ENCODE measurements at places on chromosomes 4 and X.

- DNase-seq, result no peak
Measured at GRCh38 chrX:122219735-122220134, 964.3 kb upstream of the GRIA3 start.

DNA sequence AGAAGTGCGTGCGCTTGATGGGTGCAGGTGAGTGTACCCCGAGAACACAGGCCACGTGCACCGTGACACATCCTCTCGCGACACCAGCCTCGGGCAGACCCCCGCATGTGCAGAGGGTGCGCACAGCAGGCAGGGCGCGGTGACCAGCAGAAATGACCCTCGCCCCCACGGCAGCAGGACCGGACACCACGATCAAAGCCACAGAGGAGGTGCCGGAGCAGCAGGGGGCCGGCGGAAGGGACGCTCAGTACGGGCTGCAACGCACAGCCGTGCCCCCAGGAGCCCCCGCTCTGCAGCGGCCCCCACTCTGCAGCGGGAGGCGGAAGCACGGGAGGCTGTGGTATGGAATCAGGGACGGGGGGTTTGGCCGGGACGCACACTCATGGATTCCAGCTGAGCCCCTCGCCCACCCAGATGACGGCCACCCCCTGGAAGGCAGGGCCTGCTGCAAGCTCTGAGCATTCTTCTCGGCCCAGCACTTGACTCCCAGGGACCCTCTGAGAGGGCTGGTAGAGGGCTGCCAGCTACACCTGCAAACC is 17.1 kb downstream of the PPP2R3B start:
- DNase-seq, result no peak

DNA sequence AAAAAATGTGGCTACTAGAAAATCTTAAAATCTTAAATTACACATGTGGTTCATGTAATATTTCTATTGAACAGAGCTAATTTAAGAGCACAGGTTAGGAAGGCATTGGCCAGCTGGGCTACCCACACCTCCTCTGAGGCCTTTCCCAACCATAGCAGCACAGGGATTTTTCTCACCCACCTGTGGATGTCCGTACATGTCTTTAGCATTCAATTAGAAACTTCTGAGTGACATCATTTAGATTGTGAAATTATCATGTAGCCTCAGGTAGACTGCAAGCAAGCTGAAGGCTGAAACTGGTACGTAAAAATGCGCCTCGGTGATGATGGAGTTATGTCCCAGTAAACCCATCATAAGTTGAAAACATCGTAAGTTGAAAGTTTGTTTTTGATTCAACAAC is 31.2 kb downstream of the SCARB2 start:
- no peak for DNase-seq

DNA sequence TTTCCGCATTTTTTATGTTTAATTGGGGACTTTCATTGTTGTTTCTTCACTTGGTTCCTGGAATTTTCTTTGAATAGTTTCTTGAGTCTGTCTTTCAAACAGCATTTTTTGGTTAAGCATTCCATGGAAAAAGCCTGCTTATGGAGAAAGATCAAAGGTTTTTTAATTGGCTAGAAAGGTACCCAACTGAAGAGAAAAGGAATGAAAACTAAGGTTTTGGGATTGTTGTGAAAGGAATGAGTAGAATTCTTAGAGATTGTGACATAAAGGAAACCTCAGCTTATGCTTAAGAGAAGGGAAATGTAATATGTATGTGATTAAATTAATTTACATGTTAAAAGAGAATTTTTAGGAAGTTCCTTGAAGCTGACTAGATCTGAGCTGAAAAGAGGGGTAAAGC is 82.8 kb downstream of the CCKAR start:
- no peak for DNase-seq

- DNase-seq, result no peak
Measured at GRCh38 chrX:5449323-5449722, 779.3 kb downstream of the NLGN4X start.

GRCh38 chrX:113644426-113644825 is 803.8 kb upstream of the AMOT start:
- DNase-seq, result no peak

GRCh38 chr4:122588453-122589238 is 32.2 kb downstream of the IL21 start:
- no peak for DNase-seq

DNA sequence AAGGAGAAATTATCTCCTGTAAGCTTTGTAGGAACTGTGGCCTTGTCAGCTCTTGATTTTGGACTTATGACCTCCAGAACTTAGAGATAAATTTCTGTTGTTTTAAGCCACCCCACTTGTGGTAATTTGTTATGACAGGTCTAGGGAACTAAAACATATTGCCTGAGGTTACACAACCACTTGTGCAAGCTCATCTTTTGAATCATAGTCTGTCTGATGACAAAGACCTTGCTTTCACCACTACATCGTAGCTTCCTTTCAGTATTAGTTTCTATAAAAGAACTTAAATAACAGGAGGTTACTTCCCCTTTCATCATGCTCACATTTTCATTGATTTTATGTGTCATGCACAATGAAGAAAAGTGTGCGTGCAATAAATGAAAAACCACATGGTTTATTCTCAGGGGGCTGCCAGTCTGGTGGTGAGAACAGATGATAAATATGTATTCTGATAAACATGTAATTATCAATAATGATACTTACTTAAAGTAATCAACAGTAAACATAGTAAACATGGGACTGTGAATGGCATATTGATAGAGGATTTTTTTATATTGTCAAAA is 690.0 kb upstream of the HS3ST1 start:
- no peak for DNase-seq

DNA sequence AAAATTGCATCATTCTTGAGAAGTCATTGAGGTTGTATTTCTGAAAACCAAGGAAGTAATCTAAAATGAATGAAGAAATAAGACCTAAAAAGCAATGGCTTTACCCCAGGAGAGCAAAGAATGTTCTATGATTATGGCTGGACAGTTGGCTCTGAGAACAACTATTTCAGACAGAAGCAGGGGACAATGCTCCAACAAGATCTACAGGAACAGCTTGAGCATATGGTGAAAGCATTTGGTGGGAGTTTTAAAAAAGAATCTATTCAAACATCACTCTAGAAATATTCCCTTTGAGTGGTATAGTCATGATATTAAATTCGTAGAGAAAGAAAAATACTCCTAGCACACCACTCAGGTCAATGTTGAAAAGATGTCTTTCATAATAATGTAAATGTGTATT is 26.7 kb downstream of the DYNLT3 start:
- no peak for DNase-seq

- DNase-seq, result no peak
Measured at GRCh38 chrX:85828771-85829170, 218.6 kb downstream of the CHM start.

DNA sequence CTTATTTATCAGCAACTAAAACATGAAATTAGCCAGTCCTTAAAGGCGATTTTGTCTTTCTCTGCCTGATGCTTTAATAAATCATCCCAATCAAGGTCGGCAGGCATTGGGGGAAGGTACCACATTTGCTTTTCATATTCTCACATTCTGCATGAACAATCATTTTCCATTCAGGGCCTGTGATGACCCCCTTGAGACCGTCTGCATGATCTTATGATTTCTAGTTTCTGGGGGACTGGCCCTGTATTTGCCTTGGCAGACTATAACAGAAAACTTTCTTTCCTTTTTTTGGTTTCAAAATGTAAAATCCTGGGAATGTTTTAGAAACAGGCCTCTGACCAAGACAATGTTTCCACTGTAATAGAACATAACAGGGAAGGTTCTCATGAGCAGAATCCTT is 296.8 kb downstream of the IDS start:
- DNase-seq, result no peak

GRCh38 chr4:70624226-70624793 is 4.2 kb upstream of the ENAM start:
- no peak for DNase-seq

GRCh38 chr4:147640331-147640730 is 23.1 kb downstream of the TMEM184C start:
- DNase-seq, result no peak

- DNase-seq, result no peak
Measured at GRCh38 chr4:1376391-1376840, 29.4 kb downstream of the UVSSA start.

- DNase-seq, result no peak
Measured at GRCh38 chr4:180751009-180751408, 1492.2 kb upstream of the TENM3 start.

DNA sequence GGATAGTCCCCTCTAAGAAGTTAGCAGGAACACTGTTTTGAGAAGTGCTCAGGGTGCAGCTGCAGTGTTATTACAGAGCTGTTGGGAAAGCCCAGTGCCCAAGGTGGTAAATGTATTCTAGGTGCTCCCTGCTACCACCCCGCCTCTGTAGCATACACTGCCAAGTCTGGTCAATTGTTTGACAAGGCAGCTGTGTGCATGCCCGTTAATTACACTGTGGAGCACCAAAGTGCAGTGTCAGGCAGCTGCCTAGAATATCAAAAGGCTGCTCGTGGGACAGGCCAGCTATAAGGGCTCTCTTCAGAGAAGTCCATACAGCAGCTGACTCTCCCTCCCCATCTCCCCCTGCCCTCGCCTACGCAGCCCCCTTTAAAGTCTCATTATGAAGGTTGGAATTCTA is 99.9 kb upstream of the KLHL13 start:
- no peak for DNase-seq

GRCh38 chrX:129490330-129490729 is 33.0 kb downstream of the SMARCA1 start:
- no peak for DNase-seq

DNA sequence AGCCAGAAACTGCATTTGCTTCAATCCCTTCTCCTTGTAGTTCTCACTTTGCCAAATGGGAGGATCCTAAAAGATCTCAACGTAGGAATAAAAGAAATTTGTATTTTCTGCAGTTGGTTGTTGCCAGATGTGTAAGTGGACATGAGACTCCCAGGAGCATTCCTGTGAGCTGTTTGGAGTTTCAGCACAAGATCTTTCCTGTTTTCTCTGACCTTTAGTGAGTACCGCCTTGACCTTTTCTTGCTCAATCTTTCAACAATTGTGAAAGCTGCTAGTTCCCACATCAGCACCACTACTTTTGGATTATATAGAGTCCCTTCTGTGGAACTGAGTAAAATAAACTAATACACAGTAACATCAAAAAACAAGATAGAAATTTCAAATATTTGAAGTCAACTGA is 683.8 kb upstream of the PABPC4L start:
- no peak for DNase-seq

DNA sequence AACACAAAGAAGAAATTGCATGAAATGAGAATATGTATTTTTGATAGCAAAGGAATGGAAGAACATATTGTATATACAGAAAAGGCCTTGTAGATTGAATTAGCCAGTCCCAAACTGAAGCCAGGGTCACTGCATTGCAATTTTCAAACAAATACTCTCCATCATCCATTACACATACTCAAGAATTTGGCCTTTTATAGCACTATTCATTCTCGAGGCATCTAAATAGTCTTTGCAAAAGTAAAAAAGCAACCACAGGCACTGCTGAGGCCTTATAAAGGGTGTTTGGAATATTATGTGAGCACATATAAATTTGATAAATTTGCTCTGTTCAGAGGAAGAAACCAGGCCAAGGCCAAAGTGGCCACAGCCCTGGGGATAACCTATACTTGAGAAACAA is 123.0 kb downstream of the ZNF827 start:
- no peak for DNase-seq

DNA sequence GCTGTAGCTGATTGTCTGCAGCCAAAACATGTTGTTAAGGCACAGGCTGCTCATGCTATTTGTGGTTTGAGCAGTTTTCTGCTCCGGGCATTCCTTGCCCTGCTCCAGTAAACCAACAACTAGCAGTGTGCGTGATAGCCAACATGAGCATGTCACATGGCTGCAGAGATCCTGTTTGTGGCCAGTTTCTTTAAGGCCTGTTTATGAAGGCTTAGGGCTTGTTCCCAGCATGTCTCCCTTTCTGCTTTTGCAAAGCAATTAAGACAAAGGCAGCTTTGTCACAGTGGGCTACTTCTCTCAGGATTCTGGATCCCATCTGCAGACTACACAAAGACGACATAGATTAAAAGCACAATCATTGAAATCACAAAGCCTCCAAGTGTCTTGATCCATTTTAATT is 160.5 kb downstream of the ZNF518B start:
- no peak for DNase-seq

DNA sequence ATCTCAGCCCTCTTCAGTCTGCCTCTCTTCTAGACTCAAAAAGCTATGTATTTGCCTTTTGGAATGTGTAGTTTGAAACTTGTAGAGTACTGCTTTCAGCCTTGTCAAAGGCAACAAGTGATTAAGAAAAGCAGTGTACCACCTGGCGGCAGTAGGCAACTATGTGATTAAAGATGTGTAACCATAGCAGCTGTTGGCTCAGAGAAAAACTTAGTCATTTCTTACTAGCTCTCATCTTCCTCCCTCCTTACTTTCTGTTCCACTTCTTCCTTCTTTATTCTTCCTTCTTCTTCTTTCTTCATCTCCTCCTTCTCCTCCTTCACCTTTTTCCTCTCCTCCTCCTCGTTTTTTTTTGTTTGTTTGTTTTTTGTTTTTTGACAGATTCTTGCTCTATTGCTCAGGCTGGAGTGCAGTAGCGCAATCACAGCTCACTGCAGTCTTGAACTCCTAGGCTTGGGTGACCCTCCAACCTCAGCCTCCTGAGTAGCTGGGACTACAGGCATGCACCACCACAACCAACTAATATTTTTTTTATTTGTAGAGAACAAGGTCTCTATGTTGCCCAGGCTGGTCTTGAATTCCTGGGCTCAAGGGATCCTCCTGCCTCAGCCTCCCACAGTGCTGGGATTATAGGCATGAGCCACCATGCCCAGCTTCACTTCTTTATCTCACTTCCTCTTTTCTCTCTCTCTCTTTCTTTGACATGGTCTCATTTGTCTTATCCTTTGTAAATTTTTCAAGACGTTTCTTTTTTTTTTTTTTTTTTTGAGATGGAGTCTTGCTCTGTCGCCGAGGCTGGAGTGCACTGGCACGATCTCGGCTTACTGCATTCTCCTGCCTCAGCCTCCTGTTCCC is 32.6 kb downstream of the ABHD18 start:
- no peak for DNase-seq

DNA sequence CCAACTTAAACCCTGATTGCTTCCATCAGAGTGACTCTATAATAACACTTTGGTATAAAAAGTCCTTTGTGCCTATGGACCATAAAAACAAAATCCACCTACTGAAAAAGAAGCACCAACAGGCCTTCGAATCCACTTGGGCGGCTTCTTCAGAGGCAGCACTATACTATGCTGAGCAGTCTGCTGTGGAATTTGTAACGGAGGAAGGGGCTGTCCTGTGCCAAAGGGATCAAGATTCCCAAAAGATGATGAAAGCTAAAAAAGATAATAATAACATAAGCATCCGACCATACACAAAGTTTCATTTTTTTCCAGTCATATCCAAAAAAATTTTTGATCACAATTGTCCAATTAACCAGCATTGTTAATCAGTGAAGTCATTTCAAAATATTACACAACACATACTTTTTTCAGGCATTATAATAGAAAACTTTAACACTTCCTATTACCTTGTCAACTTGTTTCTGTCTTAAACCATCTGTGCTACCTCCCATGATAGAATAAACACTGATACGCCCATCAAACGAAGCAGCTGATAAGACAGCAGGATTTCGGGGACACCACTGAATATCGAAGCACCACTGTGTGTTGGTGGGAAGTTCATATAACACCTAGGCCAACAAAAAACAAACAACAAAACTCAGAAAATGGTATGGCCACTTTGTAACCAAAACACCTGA is 24.1 kb downstream of the SEC31A start:
- DNase-seq, result no peak

Data from stimulated activated CD4-positive, alpha-beta T cell treated with anti-CD3 and anti-CD28 coated beads, Interleukin-12 subunit alpha, Interleukin-12 subunit beta, amount 100 ng/mL, for 24 hours (primary cell).